Psoas muscle (tissue), 8 donors: ENCODE measurements at places on chromosomes 7 and 10. TPM values are rescaled to one million over a fixed set of nuclear protein-coding genes. Genes with fewer than 3 reads are reported as not detected.
A peak's percentile ranks its signal among the peaks of the same experiment; 100 is the strongest.

- DNase-seq, result peak; percentile 55
Observed at GRCh38 chr7:129434675-129435318, 565 bp downstream of the STRIP2 start.

DNA sequence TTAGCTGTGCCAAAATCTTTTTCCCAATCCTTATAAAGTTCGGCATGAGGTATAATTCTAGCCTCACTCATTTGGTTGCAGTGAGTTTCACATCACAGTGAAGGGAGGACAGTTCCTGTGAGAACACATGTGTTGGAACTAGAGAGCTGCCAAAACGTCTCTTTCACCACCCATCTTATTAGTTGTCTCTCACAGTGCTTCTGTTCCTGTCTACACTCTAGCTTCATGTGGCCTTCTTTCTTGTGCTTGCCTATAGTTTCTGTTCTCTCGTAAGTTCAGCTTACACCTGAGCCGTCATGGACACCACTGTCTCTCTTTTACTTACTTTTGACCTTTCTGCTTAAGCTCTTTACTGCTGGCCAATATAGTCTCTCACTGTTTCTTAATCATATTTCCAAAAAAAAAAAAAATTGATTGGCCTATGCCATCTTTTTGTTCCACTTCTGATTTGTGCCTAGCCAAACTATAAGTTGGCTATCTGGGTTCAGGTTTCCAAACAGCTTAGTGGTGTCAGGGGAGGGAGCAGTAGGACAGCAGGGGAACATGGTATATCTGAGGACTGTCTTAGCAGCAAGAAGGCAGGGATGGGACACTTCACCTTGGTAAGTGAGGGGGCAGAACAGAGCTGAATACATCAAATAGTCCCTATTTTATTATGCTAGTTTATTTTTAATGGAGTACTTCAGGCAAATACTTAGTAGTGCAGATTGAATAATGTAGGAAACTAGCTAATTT, 38.0 kb downstream of the ZNRF2 start:
- no peak for DNase-seq

GRCh38 chr10:78850644-78851435, 217.9 kb upstream of the ZMIZ1 start:
- DNase-seq, result no peak

DNA sequence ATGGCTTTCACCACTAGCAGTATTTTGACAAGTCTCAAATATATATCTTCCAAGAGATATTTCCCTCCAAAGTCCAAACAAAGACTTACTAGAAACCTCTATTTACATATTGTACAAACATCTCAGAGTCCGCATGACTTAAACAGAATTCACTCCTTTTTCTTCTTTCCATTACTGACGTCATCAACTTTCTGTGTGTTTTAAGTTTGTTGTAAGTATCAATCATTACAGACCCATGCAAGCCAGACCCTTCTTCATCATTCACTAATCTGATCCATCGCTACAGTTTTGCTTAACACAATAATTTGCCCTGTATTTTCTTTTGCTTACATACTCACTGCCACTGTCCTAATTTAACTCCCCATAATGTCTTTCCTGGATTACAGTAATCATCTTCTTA, 51.9 kb downstream of the SEMA3A start:
- DNase-seq, result no peak

MRLN gene
- 297 TPM for polyA plus RNA-seq

GLI3 gene
- 0.26 TPM for polyA plus RNA-seq
